OCI-M1 (cell line): ENCODE measurements at places on chromosomes 6 and 20.

GRCh38 chr20:32363492-32363891 is 5.4 kb downstream of the ASXL1 start:
- DNase-seq, result peak; percentile 15

GRCh38 chr20:60191014-60191413 is 232.8 kb downstream of the CDH26 start:
- no peak for DNase-seq

DNA sequence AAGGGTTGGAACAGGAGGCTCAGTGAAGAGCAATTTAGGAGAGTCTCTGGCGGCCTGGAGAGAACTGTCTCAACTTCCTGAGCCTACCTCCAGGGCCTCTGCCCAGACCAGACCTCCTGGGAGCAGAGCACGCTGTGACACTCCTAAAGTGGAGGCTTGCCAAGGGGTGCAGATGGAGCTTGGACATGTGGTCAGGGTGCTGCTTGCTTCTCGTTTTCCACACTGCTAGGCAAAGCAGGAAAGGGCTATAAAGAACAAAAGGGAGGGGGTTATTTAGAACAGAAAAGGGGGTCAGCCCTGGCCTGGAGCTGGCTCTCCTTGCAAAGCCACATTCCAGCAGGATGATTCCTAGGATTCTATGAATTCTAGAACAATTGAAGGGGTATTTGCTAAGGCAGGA is 145.7 kb upstream of the GGTLC1 start:
- DNase-seq, result no peak

DNA sequence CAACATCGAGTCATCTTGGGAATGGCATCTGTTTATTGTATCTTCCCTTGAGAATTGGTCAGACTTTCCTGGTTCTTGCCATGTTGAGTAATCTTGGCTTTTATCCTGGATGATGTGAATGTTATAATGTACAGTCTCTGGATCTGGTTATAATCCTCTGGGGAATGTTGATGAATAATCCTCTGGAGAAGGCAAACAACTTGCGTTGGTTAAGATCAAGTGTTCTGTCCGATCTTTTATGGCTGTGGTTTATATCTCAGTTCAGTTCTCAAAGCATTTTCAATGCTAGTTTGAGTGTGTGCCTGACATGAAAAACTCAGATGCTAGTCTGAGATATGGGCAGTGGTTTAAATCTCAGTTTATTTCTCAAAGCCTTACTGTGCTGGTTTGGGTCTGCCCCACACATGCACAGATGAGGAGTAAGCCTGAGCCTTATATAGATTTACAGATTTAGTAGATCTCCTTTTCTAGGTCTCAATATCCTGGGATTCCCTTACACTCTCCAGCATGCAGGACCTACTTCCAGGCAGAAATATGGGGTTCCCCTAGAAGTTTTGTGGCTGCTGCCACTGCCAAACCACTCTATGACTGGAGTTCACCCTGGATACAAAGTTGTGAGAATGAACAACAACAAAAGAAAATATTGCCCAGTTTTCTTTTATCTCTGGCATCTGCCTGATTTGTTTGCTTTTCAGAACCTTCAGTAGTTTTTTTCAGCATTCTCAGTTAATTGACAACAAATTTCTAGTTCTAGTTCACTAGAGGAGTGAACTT is 191.8 kb upstream of the MAN1A1 start:
- DNase-seq, result peak; percentile 66

GRCh38 chr6:50791900-50792508 is 26.7 kb upstream of the TFAP2B start:
- peak; percentile 75 for DNase-seq

DNA sequence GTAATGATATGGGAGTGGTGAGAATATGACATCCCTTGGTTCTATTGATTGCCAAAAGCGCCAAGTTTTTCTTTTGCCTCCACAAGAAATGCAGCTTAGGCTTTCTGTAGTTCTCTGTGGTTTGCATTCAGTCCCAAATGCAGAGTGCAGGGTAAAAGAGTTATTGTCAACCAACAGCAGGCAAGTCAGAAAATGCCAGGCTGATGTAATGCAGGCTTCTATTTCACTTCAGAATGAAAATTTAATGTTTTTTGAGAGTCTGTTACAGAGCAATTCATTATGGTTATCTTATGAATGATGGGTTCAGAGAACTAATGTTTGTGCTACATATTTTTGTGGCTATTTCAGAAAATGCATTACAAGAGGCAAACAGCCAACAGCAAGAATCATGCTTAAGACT is 293.5 kb downstream of the CENPW start:
- DNase-seq, result peak; percentile 42

DNA sequence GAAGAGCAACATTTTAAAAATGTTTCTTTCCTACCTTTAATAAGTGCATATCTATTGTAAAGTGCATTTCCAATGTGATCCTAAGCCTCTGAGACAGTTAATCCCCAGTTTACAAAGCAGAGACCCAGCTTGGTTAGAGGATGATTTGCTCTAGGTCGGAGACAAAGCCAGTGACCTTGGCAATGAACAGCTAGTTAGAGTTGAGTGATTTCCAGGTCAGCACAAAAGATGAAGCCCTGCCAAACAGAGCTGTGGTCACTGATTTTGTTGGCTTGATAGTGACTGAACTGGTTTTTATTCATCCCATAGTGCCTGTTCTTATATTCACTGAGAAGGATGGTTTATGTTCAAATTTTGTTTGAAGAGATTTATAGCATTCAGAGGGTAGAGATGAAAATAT is 56.6 kb upstream of the CD83 start:
- DNase-seq, result no peak

- DNase-seq, result peak; percentile 29
Measured at GRCh38 chr6:132948889-132949288, 134.5 kb downstream of the RPS12 start.

DNA sequence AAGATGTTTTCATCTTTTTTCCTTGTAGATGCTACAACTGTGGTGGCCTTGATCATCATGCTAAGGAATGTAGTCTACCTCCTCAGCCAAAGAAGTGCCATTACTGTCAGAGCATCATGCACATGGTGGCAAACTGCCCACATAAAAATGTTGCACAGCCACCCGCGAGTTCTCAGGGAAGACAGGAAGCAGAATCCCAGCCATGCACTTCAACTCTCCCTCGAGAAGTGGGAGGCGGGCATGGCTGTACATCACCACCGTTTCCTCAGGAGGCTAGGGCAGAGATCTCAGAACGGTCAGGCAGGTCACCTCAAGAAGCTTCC is 101.5 kb downstream of the POPDC3 start:
- DNase-seq, result no peak

- peak; percentile 33 for DNase-seq
Measured at GRCh38 chr6:78999737-79000136, 78.3 kb downstream of the PHIP start.

DNA sequence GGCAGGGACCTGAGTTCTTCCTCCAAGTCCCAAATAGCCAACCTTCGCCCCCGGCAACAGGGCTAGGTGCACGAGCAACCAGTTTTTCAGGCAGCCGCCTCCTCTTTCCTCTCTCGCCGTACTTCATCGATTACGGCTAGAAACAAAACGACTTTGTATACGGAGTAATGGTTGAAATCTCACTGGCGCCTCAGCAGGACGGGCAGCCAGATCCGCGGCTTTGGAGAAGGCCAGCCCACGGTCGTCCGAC is 333 bp upstream of the SMIM13 start:
- DNase-seq, result no peak

DNA sequence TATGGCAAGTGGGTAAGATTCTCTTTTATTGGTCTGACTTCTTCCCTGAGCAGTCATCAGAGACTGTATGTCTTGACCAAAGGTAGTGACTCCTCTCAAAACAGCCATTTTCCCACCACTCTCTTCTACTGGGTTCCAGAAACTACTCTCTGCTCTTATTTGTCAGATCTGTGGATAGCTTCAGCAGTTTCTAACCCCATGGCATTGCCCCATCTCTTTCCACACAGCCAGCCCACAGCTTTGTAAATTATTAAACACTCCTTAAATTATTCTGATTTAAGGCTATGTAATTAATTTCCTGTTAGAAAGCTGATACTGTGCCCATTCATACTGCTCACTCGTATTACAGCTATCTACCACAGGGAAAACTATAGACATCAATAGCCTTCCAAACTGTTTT is 138.4 kb upstream of the CNR1 start:
- DNase-seq, result no peak

DNA sequence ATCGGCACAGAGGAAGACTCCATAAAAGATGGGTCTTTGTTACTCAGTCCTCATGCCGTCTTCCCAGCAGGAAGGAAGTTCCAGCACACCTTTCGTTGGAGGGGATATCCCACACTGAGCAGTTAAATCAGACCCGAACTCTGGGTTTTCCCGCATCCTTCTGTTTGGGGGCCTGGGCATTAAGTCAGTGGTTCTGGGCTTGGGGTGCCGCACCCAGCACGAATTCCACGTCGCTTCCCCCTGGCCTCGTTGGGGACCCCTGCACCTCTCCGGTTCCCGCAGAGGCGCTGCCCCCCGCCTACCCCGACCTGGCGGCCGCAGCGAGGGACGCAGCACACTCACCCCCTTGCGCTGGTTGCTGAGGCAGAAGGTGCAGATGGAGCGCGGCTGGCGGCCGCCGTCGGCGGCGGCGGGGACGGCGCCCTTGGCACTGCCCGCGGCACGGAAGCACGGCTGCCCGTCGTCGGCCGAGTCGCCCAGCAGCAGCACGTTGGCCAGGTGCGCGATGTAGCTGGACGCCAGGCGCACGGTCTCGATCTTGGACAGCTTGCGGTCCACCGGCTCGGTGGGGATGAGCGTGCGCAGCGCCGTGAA is 641 bp downstream of the TCF15 start:
- no peak for DNase-seq

GRCh38 chr6:70667711-70668498 is at the start of gene SMAP1:
TSS of gene SMAP1 (plus strand) at chr6:70667883. CDS start at chr6:70668024, 141 bp downstream.
- peak; percentile 94 for DNase-seq

GRCh38 chr6:121660277-121660676 is 224.8 kb downstream of the GJA1 start:
- no peak for DNase-seq

- peak; percentile 26 for DNase-seq
Measured at GRCh38 chr6:47741807-47742206, 40.0 kb upstream of the OPN5 start.

- DNase-seq, result no peak
Measured at GRCh38 chr6:39493777-39494176, 171.3 kb upstream of the KCNK16 start.

DNA sequence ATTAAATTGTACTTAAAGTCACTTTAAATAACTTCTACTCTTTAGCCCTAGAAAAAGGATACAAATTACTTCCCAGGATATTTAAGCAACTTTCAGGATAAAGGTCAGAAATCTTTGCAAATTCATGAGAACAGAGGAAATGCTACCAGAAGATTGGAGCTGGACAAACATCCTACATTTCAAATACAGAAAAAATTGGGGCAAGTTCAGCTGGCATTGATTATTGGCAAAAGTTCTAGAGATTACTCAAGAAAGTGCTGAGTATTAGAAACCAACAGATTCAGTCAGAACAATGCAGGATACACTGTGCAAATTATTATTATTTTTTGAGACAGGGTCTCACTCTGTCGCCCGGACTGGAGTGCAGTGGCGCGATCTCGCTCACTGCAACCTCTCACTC is 6.0 kb downstream of the SLC22A23 start:
- no peak for DNase-seq

GRCh38 chr6:134481966-134482365 is 164.1 kb upstream of the SGK1 start:
- no peak for DNase-seq

DNA sequence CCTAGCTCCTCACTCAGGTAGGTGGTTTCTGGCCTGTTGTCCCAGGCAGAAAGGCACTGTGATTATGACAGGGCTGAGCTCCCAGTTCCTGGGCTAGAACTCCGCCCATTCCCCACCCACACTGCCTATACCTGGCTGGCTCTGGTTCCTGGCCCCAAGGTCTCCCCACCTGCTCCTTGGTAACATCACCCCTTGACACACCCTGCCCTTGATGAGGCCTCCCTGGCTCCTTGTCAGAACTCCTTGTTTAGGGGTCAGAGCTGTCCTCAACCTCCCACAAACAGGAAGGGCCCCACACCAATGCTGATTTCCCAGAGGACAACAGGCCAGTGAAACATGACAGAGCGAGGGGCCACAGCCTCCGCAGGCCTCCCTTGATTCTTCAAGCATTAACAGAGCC is 15.5 kb upstream of the MYMX start:
- no peak for DNase-seq

- DNase-seq, result no peak
Measured at GRCh38 chr6:113416170-113416569, 441.0 kb upstream of the MARCKS start.

DNA sequence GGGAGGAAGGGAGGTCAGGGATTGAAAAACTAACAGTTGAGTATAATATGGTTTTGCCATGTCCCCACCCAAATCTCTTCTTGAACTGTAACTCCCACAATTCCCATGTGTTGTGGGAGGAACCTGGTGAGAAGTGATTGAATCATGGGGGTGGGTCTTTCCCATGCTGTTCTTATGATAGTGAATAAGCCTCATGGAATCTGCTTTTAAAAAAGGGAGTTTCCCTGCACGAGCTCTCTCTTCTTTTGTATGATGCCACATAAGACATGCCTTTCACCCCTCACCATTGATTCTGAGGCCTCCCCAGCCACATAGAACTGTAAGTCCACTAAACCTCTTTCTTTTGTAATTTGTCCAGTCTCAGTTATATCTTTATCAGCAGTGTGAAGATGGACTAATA is 833.4 kb upstream of the MAP3K7 start:
- no peak for DNase-seq
